ENCODE measurements at places on chromosomes 1 and 21. TPM values are rescaled to one million over a fixed set of nuclear protein-coding genes. Genes with fewer than 3 reads are reported as not detected.

- no peak for DNase-seq
- no peak overlapping the region for H3K4me3 ChIP-seq
- H3K4me1 ChIP-seq: peaks cover 13% of the 10 kb centered on the region
- H3K27me3 ChIP-seq: no peaks in the 10 kb centered on the region
Observed at GRCh38 chr1:228205526-228206436, 2.1 kb upstream of the OBSCN start.

- H3K27ac ChIP-seq: no peak overlapping the region
- H3K4me3 ChIP-seq: no peak overlapping the region
- peak; percentile 29 for DNase-seq
- H3K27me3 ChIP-seq: no peaks in the 10 kb centered on the region
Observed at GRCh38 chr1:65264197-65264929, 45.0 kb upstream of the DNAJC6 start.

DNA sequence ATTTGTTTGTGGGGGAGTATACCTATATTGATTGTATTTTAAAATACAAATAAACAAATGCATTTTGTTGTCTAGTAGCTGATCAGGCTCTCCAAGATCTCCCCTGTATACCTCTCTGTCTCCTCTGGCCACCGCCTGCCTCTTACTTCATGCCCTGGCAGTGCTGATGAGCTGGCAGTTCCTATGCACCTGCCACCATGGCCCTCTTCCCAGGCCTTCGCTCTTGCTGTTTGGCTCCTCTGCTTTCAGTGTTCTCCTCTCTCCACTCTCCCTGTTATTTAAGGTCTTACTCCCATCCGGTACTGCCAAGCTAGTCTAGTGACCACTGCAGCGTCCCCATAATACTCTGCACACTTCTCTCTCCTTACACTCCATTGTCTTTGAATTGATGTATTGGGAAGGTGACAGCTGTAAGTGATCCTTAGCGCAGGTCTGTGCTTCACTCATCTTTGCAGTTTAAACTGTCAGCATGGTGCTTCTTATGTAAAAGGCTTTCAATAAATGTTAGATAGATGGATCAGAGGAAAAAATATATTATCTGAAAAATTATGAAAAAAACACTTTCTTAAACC, 88.1 kb upstream of the ATP1A1 start:
- H3K27ac ChIP-seq: no peak overlapping the region
- DNase-seq: peak; percentile 18
- H3K36me3 ChIP-seq: no peaks in the 10 kb centered on the region
- H3K4me1 ChIP-seq: no peaks in the 10 kb centered on the region
- no peak overlapping the region for H3K4me3 ChIP-seq

GRCh38 chr1:232084584-232085223, 458.1 kb downstream of the DISC1 start:
- H3K4me3 ChIP-seq: no peak overlapping the region
- H3K27ac ChIP-seq: no peak overlapping the region
- no peak for DNase-seq

DNA sequence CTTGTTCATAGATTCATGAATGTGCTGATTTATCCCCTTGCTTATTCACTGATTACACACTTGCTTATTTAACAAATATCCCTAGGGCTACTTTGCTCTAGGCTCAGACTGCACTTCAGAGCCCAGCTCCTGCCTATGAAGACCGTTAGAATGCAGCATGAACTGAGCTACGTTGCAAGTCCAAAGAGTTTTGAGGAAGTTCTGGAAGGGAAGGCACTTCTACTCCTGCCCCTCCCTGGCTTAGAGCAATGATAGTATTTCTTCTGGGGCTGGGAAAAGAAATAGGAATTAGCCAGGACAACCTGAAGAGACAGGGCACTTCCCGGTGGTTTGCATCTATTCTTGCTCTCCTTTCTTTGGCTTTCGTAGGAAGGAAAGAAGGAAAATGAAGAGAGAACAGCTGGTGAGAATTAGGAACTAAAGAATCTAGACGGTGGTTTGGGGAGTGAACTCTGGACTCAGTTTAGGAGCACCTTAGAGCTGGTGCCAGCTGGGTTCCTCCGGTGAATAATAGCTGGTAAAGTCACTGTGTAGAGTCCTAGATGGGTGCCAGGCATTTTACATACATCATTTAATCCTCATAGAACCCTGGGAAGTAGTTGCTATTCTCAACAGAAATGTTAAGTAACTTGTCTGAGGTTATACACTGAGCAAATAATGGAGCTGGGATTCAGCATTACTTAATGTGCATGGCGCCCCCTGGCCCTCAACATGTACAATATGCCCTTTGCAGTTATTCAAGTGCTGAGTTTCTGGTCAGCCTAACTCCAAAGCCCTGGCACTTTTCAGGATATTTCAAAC, 65.9 kb downstream of the NDUFS5 start:
- peak; percentile 70 for DNase-seq
- no peaks in the 10 kb centered on the region for H3K4me1 ChIP-seq
- no peaks in the 10 kb centered on the region for H3K27me3 ChIP-seq
- H3K27ac ChIP-seq: no peak overlapping the region
- no peak overlapping the region for H3K4me3 ChIP-seq
- no peaks in the 10 kb centered on the region for H3K36me3 ChIP-seq

- H3K27me3 ChIP-seq: no peaks in the 10 kb centered on the region
- no peaks in the 10 kb centered on the region for H3K4me1 ChIP-seq
- no peak for DNase-seq
- no peaks in the 10 kb centered on the region for H3K36me3 ChIP-seq
- H3K27ac ChIP-seq: no peak overlapping the region
- no peak overlapping the region for H3K4me3 ChIP-seq
Observed at GRCh38 chr1:30759718-30760281, 2.2 kb upstream of the LAPTM5 start.

GRCh38 chr1:108628665-108629064, 32.2 kb downstream of the HENMT1 start:
- H3K27me3 ChIP-seq: no peaks in the 10 kb centered on the region
- no peak overlapping the region for H3K27ac ChIP-seq
- DNase-seq: no peak
- no peaks in the 10 kb centered on the region for H3K36me3 ChIP-seq

DNA sequence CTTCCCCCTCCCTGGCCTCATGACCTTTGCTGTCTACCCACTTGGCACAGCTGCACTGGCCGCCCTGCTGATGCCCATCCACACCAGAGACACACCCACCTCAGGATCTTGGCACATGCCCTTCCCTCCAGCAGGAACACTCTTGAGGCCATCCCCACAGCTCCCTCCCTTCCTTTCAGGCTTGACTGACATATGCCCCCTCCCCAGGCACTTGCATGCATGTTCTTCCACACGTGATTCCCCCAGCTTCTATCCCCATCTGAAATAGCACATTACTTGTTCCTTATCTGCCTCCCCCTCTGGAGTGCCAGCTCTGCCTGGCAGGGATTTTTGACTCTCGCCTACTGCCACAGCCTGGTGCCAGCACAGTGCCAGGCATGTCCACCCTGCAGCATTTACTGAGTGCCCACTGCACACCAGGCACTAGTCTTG, 98.5 kb upstream of the SLC25A33 start:
- H3K4me3 ChIP-seq: no peak overlapping the region
- DNase-seq: peak; percentile 75
- H3K27me3 ChIP-seq: no peaks in the 10 kb centered on the region
- peak overlapping the region; percentile 74 for H3K27ac ChIP-seq
- H3K4me1 ChIP-seq: peaks cover 27% of the 10 kb centered on the region
- no peaks in the 10 kb centered on the region for H3K36me3 ChIP-seq

GRCh38 chr1:225445639-225446594, 18.1 kb upstream of the LBR start:
- H3K4me1 ChIP-seq: peaks cover 45% of the 10 kb centered on the region
- no peaks in the 10 kb centered on the region for H3K27me3 ChIP-seq
- peak overlapping the region; percentile 81 for H3K27ac ChIP-seq
- H3K4me3 ChIP-seq: peak overlapping the region; percentile 31
- no peak for DNase-seq
- H3K36me3 ChIP-seq: no peaks in the 10 kb centered on the region

DNA sequence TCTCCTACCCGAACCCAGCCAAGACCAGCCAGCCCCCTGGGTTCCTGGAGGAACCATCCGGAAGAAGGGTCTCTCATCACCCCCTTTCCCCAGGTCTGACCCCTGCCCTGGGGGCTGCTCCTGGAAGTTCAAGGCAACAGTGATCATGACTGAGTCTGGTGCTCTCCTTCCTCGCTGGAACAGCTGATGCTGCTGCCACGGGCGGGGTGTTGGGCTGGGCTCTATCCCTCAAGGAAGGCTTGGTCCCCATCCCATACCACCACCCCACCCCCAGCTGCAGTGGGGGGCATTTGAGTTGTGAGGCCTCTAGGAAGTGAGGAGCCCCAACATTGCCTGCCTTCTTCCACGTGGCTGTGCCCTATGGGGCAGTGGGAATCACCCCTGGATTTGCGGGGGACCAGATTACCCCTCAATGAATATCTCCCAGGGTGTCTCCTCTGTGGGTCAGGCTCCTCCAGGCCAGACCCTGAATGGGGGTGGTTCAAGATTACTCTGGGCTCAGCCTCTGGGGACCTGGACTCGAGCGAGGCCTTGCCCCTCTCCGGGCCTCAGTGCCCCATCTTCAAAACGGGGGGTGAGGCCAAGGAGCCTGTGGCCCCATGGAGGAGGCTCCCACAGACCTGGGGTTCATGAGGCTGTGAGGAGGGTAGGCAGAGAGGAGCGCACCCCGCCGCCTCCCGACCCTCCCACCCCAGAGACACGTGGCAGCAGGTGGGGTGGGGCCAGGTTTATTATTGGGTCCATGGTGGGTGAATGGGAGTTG, 2.8 kb downstream of the MASP2 start:
- no peak overlapping the region for H3K27ac ChIP-seq
- no peaks in the 10 kb centered on the region for H3K4me1 ChIP-seq
- no peak for DNase-seq
- no peak overlapping the region for H3K4me3 ChIP-seq
- no peaks in the 10 kb centered on the region for H3K36me3 ChIP-seq
- H3K27me3 ChIP-seq: no peaks in the 10 kb centered on the region

DNA sequence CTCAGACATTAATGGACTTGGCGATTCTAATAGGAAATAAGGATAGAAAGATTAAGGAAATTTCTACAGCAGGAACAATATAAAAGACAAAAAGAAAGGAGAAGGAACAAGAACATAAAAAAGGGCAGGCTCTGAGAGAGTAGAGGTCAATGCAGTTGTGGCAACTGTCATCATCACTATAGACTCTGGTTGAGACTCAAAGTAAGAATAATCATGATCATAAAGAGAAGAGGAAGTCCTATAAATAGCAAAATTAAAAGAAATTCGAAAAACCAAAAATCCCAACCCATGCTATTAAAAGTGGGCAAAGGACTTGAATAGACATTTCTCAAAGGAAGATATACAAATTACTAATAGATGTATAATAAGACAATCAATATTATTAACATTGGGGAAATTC, 14.4 kb upstream of the XCL1 start:
- no peaks in the 10 kb centered on the region for H3K27me3 ChIP-seq
- no peak overlapping the region for H3K27ac ChIP-seq
- no peak for DNase-seq
- H3K36me3 ChIP-seq: no peaks in the 10 kb centered on the region

DNA sequence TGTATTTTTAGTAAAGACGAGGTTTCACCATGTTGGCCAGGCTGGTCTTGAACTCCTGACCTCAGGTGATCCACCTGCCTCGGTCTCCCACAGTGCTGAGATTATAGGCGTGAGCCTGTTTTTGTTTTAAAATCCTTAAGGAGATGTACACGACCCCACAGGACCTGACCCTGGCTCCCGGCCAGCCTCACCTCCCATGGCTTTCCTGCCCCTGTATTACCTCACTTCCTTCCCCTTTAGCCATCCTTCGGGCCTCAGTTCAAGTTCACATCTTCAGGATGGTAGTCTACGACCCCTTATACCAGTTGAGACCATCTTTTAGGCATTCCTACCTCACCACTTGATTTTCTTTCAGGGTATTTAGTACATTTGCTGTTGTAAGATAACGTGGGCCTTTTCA, 36.3 kb downstream of the TCP10L start:
- no peak overlapping the region for H3K4me3 ChIP-seq
- H3K36me3 ChIP-seq: no peaks in the 10 kb centered on the region
- H3K4me1 ChIP-seq: no peaks in the 10 kb centered on the region
- H3K27ac ChIP-seq: no peak overlapping the region

DNA sequence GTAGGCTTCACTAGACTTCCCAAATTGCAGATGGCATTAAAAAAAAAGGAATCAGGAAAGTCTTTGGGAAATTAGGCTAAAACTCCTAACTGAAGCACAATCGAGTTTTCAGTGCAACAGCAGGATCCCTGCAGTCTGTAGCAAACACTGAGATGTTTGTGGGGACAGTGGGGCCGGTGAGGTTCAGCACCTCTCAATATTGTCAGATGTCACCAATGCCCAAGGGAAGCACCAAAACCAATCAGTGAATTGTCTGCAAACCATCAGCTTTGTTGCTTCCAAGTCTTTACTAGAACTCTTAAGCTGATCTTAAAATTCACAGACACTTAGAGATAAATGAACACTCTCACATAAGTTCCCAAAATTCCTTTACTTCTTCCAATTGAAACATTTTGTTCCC, 2.6 kb downstream of the ERG start:
- peak overlapping the region; percentile 54 for H3K4me3 ChIP-seq
- H3K27ac ChIP-seq: peak overlapping the region; percentile 86
- no peak for DNase-seq
- peaks cover 31% of the 10 kb centered on the region for H3K4me1 ChIP-seq
- H3K27me3 ChIP-seq: no peaks in the 10 kb centered on the region
- no peaks in the 10 kb centered on the region for H3K36me3 ChIP-seq

GRCh38 chr1:185311589-185312225, 5.3 kb downstream of the IVNS1ABP start:
- peak overlapping the region; percentile 13 for H3K4me3 ChIP-seq
- H3K27me3 ChIP-seq: no peaks in the 10 kb centered on the region
- no peak overlapping the region for H3K27ac ChIP-seq
- H3K36me3 ChIP-seq: peaks cover 28% of the 10 kb centered on the region

- no peak for DNase-seq
- peaks cover 7% of the 10 kb centered on the region for H3K4me1 ChIP-seq
- H3K27me3 ChIP-seq: no peaks in the 10 kb centered on the region
- H3K4me3 ChIP-seq: no peak overlapping the region
Observed at GRCh38 chr1:208541225-208541855, 297.2 kb upstream of the PLXNA2 start.

- no peaks in the 10 kb centered on the region for H3K27me3 ChIP-seq
- H3K27ac ChIP-seq: peak overlapping the region; percentile 87
- H3K4me1 ChIP-seq: peaks cover 11% of the 10 kb centered on the region
- no peaks in the 10 kb centered on the region for H3K36me3 ChIP-seq
- H3K4me3 ChIP-seq: peak overlapping the region; percentile 75
- DNase-seq: no peak
Observed at GRCh38 chr1:115977499-115978258, 1.4 kb downstream of the SLC22A15 start.

- H3K36me3 ChIP-seq: peaks cover 9% of the 10 kb centered on the region
- H3K4me1 ChIP-seq: peaks cover 7% of the 10 kb centered on the region
- H3K27ac ChIP-seq: no peak overlapping the region
- no peak for DNase-seq
- H3K4me3 ChIP-seq: no peak overlapping the region
- H3K27me3 ChIP-seq: no peaks in the 10 kb centered on the region
Observed at GRCh38 chr21:46157987-46158451, 2.6 kb upstream of the FTCD start.

Gene DNASE2B
- total RNA-seq: not detected

Gene GJA9
- not detected for total RNA-seq

Gene CAMK2N1
- total RNA-seq: 9.0 TPM

Gene LAX1
- total RNA-seq: 1.7 TPM

Gene ZFP69
- total RNA-seq: 3.1 TPM

Gene ZNF687
- 30.3 TPM for total RNA-seq

Data from heart left ventricle (tissue), 16 donors.